Thymus (tissue), 14 donors: ENCODE measurements at places on chromosomes 4 and X. TPM values are rescaled to one million over a fixed set of nuclear protein-coding genes. Genes with fewer than 3 reads are reported as not detected.

- no peak for DNase-seq
- H3K27ac ChIP-seq, result no peak overlapping the region
- H3K27me3 ChIP-seq, result no peaks in the 10 kb centered on the region
- H3K4me3 ChIP-seq, result no peak overlapping the region
Observed at GRCh38 chr4:67292045-67292444, 253.3 kb downstream of the CENPC start.

DNA sequence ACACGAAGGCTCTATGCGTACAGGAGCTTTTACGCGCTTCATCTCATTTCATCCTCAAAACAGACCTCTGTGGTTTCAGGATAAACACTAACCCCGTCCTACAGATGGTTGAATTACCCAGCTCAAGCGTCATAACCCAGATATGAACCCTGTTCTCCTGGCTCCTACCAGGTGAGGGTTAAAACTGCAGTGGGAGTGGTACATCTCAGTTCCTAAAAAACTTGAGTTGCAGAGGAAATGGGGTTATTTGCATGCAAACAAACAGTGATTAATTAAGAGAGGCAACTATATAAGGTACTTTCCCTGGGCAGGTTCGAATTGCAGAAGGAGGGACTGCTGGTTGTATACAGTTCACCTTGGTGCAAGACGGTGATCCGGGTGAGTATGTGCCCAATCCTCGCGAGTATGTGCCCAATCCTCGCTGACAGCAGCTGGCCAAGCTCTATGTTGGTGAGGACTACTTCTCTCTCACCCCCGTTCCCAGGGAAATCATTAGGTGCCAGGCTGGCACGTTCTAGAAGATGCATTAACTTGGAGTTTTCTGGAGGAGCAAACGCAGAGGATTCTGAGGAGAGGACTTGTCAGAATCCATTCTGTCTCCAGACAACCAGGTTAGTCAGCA lies 72.6 kb downstream of the FHDC1 start:
- peaks cover 11% of the 10 kb centered on the region for H3K4me1 ChIP-seq
- DNase-seq, result no peak
- H3K27ac ChIP-seq, result no peak overlapping the region
- no peak overlapping the region for H3K4me3 ChIP-seq
- no peaks in the 10 kb centered on the region for H3K27me3 ChIP-seq
- H3K36me3 ChIP-seq, result no peaks in the 10 kb centered on the region

DNA sequence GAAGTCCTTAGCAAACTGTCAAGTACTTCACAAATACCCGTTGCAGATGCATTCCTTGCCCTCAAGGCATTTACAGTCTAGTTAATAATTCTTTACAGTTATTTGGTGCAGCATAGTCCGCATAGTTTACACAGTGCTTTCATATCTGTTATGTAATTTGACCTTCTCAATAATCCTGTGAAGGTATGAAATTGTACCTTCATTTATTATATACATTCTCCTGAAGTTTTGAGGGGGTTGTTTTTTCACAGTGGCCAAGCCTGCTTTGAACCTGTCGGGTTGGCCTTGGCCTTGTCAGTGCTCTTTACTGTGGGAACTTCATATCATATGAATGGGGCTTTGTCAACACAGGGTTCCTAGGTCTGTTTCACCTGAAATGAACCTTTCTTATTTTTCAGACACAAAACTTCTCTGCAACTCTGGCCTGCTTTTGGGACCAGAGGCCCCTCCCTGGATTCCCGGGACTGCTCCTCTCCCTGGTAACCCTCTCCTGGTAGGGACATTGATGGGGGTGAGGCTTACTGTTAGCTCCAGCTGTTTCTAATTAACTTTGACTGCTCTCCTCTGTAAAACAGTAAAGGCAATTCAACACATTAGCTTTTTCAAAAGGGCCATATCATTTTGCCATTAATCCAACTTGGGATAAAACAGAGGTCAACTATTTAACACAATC lies 9.1 kb downstream of the IGFBP7 start:
- no peak overlapping the region for H3K27ac ChIP-seq
- no peaks in the 10 kb centered on the region for H3K27me3 ChIP-seq
- H3K36me3 ChIP-seq, result no peaks in the 10 kb centered on the region
- no peak overlapping the region for H3K4me3 ChIP-seq

The VCX3B gene
- not detected for total RNA-seq

The OPRPN gene
- not detected for total RNA-seq

- no peak for DNase-seq
- no peaks in the 10 kb centered on the region for H3K36me3 ChIP-seq
- no peak overlapping the region for H3K4me3 ChIP-seq
- H3K4me1 ChIP-seq, result peaks cover 10% of the 10 kb centered on the region
Observed at GRCh38 chr4:70739496-70740337, 18.0 kb downstream of the RUFY3 start.

DNA sequence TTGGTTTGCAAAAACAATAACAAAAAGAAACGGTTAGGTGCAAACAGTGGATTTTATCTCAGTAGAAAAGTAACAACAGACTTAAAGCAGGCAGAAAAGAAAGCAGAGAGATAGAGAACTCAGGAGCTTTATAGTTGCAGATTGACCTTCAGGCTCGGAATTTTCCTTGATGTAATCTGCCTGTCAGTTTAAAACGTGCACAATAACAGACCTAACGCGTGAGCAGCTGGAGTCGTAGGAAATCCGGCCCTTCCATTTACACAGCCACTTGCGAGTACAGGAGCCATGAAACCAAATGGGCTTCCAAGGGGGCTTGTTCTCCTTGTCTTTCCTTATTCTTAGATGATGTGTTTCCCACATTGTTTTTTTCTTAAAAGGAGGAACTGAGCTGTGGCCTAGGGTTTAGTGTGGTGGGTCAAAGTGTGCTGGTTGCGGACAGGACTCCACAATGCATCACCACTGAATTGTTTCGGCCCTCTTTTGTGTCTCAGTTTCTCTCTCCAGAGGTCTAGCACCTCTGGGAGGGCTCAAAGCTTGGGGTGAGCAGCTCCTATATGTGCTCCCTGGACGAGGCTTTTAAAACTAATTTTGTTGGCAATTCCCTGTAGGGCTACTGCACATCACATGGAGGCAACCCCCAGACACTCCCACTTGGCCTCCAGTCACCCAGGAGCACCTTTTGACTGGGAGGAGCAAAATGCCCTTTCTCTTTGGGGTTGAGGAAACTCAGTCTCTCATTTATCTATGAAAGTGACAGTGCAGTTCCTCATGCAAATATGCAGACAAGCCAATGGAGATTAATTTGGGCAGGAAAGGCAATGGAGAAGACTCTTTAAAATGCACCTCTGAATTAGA lies 13.9 kb upstream of the MPP1 start:
- H3K27ac ChIP-seq, result no peak overlapping the region
- no peak for DNase-seq
- H3K4me3 ChIP-seq, result no peak overlapping the region
- H3K27me3 ChIP-seq, result no peaks in the 10 kb centered on the region

GRCh38 chr4:173365359-173365996 lies 5.3 kb upstream of the SAP30 start:
- DNase-seq, result no peak
- H3K27ac ChIP-seq, result no peak overlapping the region
- H3K27me3 ChIP-seq, result no peaks in the 10 kb centered on the region
- peaks cover 10% of the 10 kb centered on the region for H3K4me1 ChIP-seq
- no peaks in the 10 kb centered on the region for H3K36me3 ChIP-seq
- no peak overlapping the region for H3K4me3 ChIP-seq

GRCh38 chr4:131054489-131055019 lies 1958.6 kb downstream of the C4orf33 start:
- H3K4me3 ChIP-seq, result no peak overlapping the region
- no peaks in the 10 kb centered on the region for H3K36me3 ChIP-seq
- no peaks in the 10 kb centered on the region for H3K4me1 ChIP-seq
- no peak for DNase-seq
- no peaks in the 10 kb centered on the region for H3K27me3 ChIP-seq

The KIAA1210 gene
- 0.09 TPM for total RNA-seq

DNA sequence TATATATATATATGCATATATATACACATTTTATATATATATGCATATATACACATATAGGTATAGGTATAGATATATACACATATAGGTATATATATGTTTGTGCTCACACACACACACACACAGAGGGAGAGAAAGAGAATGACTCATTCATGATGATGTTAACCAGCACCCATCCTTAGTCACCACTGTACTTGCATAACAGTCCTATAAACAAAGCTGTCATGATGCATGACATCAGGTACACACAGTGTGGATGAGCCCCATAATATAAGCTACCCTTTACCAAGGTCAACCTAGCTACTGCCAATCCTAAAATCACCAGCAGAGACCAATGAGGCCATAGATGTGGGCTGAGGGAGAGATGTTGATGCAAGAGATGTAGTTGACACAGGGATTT lies 1408.0 kb downstream of the RAPGEF2 start:
- H3K36me3 ChIP-seq, result no peaks in the 10 kb centered on the region
- H3K27me3 ChIP-seq, result no peaks in the 10 kb centered on the region
- DNase-seq, result no peak

DNA sequence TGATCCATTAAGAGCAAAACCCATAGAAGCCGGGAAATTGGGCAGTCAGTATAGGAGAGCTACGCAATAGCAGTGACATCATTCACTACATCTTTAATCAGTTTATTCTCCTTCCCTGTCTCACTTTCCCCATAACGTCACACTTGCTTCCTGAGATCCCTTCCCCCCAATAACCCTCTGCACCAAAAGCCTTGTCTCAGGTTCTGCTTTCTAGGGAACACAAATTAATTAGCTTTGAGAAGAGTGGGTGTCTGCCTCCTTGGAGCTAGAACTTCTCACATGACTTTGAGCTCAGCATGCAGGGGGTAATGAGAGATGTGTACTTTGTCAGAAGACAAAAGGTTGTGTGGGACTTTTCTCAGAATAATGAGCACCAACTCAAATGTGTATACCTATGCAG lies 128.3 kb upstream of the MAOA start:
- H3K27ac ChIP-seq, result no peak overlapping the region
- H3K4me1 ChIP-seq, result no peaks in the 10 kb centered on the region
- H3K36me3 ChIP-seq, result no peaks in the 10 kb centered on the region
- no peak overlapping the region for H3K4me3 ChIP-seq
- no peak for DNase-seq
- no peaks in the 10 kb centered on the region for H3K27me3 ChIP-seq

GRCh38 chr4:110678517-110679227 lies 55.8 kb upstream of the PITX2 start:
- no peaks in the 10 kb centered on the region for H3K36me3 ChIP-seq
- no peaks in the 10 kb centered on the region for H3K4me1 ChIP-seq
- H3K4me3 ChIP-seq, result no peak overlapping the region
- DNase-seq, result no peak
- H3K27me3 ChIP-seq, result no peaks in the 10 kb centered on the region
- H3K27ac ChIP-seq, result no peak overlapping the region

The KCTD8 gene
- total RNA-seq, result not detected

The F11 gene
- not detected for total RNA-seq

DNA sequence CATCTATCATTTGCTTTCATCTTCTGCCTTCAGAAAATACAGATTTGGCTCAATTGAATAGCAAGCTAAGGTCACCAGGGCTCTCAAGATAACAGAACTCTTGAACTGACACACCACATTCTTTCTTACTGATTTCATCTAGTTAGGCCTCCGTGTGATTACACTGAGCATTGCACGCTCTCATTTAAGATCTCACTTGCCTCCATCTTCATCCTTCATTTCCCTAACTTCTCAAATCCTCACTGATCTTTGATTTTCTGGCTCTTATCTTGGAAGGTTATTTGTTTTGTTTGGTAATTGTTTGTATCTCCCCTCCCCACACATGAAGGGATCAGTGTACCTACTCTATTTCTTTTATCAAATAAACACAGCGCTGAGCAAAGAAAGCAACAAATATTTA lies 47.7 kb downstream of the MANBA start:
- no peak for DNase-seq
- no peaks in the 10 kb centered on the region for H3K36me3 ChIP-seq
- no peaks in the 10 kb centered on the region for H3K27me3 ChIP-seq
- no peaks in the 10 kb centered on the region for H3K4me1 ChIP-seq
- H3K4me3 ChIP-seq, result no peak overlapping the region

The ABLIM2 gene
- 1.0 TPM for total RNA-seq

- no peaks in the 10 kb centered on the region for H3K4me1 ChIP-seq
- H3K4me3 ChIP-seq, result no peak overlapping the region
- peaks cover 6% of the 10 kb centered on the region for H3K27me3 ChIP-seq
- no peak for DNase-seq
- H3K27ac ChIP-seq, result no peak overlapping the region
- H3K36me3 ChIP-seq, result no peaks in the 10 kb centered on the region
Observed at GRCh38 chr4:8073206-8073863, 85.3 kb downstream of the ABLIM2 start.

The TMSB15A gene
- total RNA-seq, result 6.1 TPM
